CD4-positive, CD25-positive, alpha-beta regulatory T cell (primary cell): ENCODE measurements at places on chromosomes 13 and 19. TPM values are rescaled to one million over a fixed set of nuclear protein-coding genes. Genes with fewer than 3 reads are reported as not detected.

Gene HSH2D
- 45.5 TPM for total RNA-seq

Gene MADCAM1
- total RNA-seq, result 0.52 TPM

Gene CEACAM20
- total RNA-seq, result not detected

Gene LPAR2
- 120 TPM for total RNA-seq

Gene TNFRSF19
- total RNA-seq, result 1.4 TPM

Gene LACC1
- 0.84 TPM for total RNA-seq

Gene FLT3LG
- 250 TPM for total RNA-seq

Gene UHRF1
- 2.2 TPM for total RNA-seq

Gene XRCC1
- total RNA-seq, result 35.4 TPM

GRCh38 chr19:39410831-39411080 lies 1.7 kb upstream of the PLEKHG2 start:
- peaks cover 61% of the 10 kb centered on the region for H3K4me1 ChIP-seq
- peak overlapping the region; percentile 75 for H3K4me3 ChIP-seq
- no peaks in the 10 kb centered on the region for H3K27me3 ChIP-seq
- DNase-seq, result no peak

DNA sequence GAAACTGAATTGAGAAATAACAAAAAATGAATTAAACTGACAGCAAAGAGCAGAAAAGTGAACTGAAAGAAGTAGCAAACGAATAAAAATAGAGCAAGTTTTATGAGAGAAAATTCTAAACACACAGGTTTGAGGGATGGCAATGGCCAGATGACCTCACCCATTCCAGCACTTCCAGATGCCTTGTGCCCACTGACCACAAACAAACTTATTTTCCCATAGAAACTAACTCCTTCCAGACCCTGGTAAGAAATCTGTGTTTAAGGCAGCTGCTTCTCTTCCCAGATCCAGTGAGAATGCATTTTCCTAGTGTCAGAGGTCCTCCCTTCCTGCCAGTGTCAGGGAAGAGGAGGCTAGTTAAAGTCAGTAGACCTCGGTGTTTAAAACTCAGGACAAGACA lies 51.7 kb downstream of the RXFP2 start:
- no peak for DNase-seq
- H3K4me3 ChIP-seq, result no peak overlapping the region
- H3K36me3 ChIP-seq, result no peaks in the 10 kb centered on the region
- H3K27me3 ChIP-seq, result no peaks in the 10 kb centered on the region
- no peak overlapping the region for H3K27ac ChIP-seq

DNA sequence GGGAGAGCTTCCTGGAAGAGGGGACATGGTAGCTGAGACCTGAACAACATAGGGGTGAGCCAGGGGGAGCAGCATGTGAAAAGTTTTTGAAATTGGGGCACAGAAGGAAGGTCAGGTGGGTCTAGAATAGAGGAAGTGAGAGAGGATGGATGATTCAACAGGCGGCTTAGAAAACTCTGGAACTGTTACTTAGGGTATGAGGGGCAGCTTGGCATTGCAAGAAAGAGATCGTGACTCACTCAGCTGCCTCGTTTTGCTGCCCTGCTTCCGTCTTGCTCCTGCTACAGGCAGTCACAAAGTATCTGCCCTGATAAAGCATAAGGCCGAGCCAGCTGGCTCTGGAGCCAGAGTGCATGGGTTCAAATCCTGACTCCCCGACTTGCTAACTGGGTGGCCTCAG lies 1.3 kb upstream of the CEACAM20 start:
- H3K4me3 ChIP-seq, result no peak overlapping the region
- H3K27me3 ChIP-seq, result no peaks in the 10 kb centered on the region
- no peak for DNase-seq

DNA sequence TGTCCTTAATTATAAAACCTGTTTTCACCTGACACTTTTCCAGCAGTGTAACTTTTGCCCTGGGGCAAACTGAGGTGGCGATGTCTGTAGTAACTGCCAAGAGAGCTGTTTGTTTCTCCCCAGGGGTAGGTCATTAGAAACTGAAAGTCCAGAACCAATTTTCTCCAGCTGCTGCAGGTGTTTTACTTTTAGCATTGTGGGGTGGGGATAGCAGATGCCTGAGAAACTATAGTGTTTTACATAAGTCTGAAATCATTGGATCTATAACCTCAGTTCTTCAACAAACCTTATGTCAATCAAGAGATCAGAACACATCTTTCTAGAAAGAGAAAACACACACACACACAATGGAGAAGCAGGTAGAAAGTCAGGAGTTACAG lies 92.7 kb downstream of the LHFPL6 start:
- DNase-seq, result no peak
- no peaks in the 10 kb centered on the region for H3K4me1 ChIP-seq
- H3K27me3 ChIP-seq, result peaks cover 2% of the 10 kb centered on the region

GRCh38 chr13:113863524-113864272 lies at the start of gene GAS6:
TSS of gene GAS6 (minus strand) at chr13:113864076. CDS start at chr13:113863920, 156 bp downstream.
- no peak within 1 kb of the TSS for H3K27ac ChIP-seq
- no peaks in the 10 kb centered on the region for H3K36me3 ChIP-seq
- DNase-seq, result no peak
- peaks cover 12% of the 10 kb centered on the region for H3K4me1 ChIP-seq
- H3K4me3 ChIP-seq, result no peak within 1 kb of the TSS
- peaks cover 30% of the 10 kb centered on the region for H3K27me3 ChIP-seq

- peaks cover 24% of the 10 kb centered on the region for H3K36me3 ChIP-seq
- H3K27ac ChIP-seq, result no peak overlapping the region
- no peak for DNase-seq
- H3K4me3 ChIP-seq, result no peak overlapping the region
- H3K27me3 ChIP-seq, result no peaks in the 10 kb centered on the region
- H3K4me1 ChIP-seq, result no peaks in the 10 kb centered on the region
Measured at GRCh38 chr19:47652285-47652684, 43.4 kb downstream of the BICRA start.

GRCh38 chr19:49823472-49823871 lies 5.4 kb downstream of the MED25 start:
- no peaks in the 10 kb centered on the region for H3K27me3 ChIP-seq
- no peak overlapping the region for H3K27ac ChIP-seq
- peaks cover 12% of the 10 kb centered on the region for H3K4me1 ChIP-seq

DNA sequence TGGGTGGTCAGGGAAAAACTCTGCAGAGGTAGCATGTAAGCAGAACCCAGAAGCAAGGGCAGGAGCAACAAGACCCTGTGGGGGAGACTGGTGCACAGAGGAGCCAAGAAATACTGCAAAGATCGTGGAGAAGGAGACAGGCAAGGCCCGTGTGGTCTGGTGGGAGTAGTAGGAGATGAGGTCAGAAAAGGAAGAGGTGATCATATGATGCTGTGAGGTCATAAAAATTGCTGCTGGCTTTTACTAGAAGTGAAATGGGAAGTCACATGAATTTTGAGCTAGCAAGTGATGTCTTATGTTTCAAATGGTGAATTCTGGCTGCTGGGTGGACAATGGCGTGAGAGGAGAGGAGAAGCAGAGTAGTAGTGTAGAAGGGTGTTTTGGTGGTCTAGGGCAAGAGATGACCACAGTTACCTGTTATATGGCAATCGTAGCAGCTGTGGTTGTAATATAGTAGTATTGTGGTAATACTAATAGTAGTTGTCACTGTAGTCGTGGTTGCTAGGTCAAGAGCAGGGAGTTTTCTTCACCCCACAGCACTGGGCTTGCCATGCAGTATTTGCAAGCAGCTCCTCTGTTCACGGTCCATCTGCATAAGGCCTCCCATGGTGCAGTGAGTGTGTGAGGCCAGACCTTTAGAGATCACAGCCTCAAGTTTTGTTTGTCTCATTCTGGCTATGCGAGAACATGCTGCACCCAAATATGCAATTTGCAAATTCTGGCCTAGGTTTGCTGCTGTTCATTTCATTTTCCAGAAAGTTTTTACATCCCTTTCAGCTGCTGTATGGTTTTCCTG lies 205.0 kb downstream of the TSHZ3 start:
- H3K4me1 ChIP-seq, result no peaks in the 10 kb centered on the region
- no peak for DNase-seq
- H3K4me3 ChIP-seq, result no peak overlapping the region
- H3K27ac ChIP-seq, result no peak overlapping the region

GRCh38 chr13:114049026-114049425 lies 75.2 kb upstream of the C13orf46 start:
- peaks cover 43% of the 10 kb centered on the region for H3K4me1 ChIP-seq
- H3K4me3 ChIP-seq, result peak overlapping the region; percentile 61
- H3K27ac ChIP-seq, result peak overlapping the region; percentile 41
- no peak for DNase-seq
- H3K36me3 ChIP-seq, result peaks cover 69% of the 10 kb centered on the region

- H3K4me1 ChIP-seq, result no peaks in the 10 kb centered on the region
- H3K36me3 ChIP-seq, result no peaks in the 10 kb centered on the region
- no peaks in the 10 kb centered on the region for H3K27me3 ChIP-seq
- no peak for DNase-seq
- no peak overlapping the region for H3K4me3 ChIP-seq
Measured at GRCh38 chr13:34914416-34914815, 27.7 kb upstream of the NBEA start.

GRCh38 chr13:77359171-77359570 lies 32.3 kb upstream of the MYCBP2 start:
- no peak overlapping the region for H3K4me3 ChIP-seq
- no peaks in the 10 kb centered on the region for H3K36me3 ChIP-seq
- no peak for DNase-seq
- H3K27ac ChIP-seq, result no peak overlapping the region

GRCh38 chr19:42176990-42177685 lies 40.3 kb downstream of the DEDD2 start:
- peaks cover 23% of the 10 kb centered on the region for H3K4me1 ChIP-seq
- H3K4me3 ChIP-seq, result peak overlapping the region; percentile 44
- no peaks in the 10 kb centered on the region for H3K36me3 ChIP-seq

DNA sequence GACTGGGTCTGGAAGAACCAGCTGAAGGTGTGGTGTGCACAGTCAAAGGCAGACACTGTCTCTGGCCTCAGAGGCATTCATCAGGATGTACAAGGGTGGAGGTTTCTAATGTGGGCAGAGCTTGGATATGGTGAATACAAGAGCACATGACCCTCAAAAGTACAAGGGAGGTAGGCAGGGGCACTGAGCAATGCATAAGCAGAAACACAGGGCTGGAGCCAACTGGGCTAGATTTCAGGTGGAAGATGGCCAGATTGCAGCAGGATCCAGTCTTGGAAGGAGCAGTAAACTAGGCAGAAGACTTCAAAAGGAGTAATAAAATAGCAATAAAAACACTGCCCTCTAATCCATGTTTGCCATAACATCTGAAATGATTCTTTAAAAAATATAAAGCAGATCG lies 417.1 kb downstream of the OLFM4 start:
- no peak overlapping the region for H3K4me3 ChIP-seq
- DNase-seq, result no peak
- H3K27ac ChIP-seq, result no peak overlapping the region
- no peaks in the 10 kb centered on the region for H3K27me3 ChIP-seq
- no peaks in the 10 kb centered on the region for H3K36me3 ChIP-seq

GRCh38 chr13:108360139-108360538 lies 90.6 kb downstream of the TNFSF13B start:
- no peak overlapping the region for H3K27ac ChIP-seq
- no peak for DNase-seq
- peaks cover 10% of the 10 kb centered on the region for H3K27me3 ChIP-seq
- H3K4me1 ChIP-seq, result no peaks in the 10 kb centered on the region
- H3K4me3 ChIP-seq, result no peak overlapping the region

GRCh38 chr13:113917594-113918371 lies 53.9 kb upstream of the GAS6 start:
- H3K4me3 ChIP-seq, result no peak overlapping the region
- H3K27me3 ChIP-seq, result peaks cover 20% of the 10 kb centered on the region
- no peak for DNase-seq
- H3K27ac ChIP-seq, result no peak overlapping the region
- H3K4me1 ChIP-seq, result no peaks in the 10 kb centered on the region

- H3K4me3 ChIP-seq, result no peak overlapping the region
- H3K27me3 ChIP-seq, result no peaks in the 10 kb centered on the region
- DNase-seq, result no peak
- H3K27ac ChIP-seq, result no peak overlapping the region
- no peaks in the 10 kb centered on the region for H3K4me1 ChIP-seq
Measured at GRCh38 chr13:35675651-35676050, 199.2 kb upstream of the MAB21L1 start.

GRCh38 chr13:91247768-91248167 lies 99.7 kb upstream of the MIR17HG start:
- no peaks in the 10 kb centered on the region for H3K36me3 ChIP-seq
- H3K4me3 ChIP-seq, result no peak overlapping the region
- no peak overlapping the region for H3K27ac ChIP-seq
- no peak for DNase-seq
- no peaks in the 10 kb centered on the region for H3K27me3 ChIP-seq

DNA sequence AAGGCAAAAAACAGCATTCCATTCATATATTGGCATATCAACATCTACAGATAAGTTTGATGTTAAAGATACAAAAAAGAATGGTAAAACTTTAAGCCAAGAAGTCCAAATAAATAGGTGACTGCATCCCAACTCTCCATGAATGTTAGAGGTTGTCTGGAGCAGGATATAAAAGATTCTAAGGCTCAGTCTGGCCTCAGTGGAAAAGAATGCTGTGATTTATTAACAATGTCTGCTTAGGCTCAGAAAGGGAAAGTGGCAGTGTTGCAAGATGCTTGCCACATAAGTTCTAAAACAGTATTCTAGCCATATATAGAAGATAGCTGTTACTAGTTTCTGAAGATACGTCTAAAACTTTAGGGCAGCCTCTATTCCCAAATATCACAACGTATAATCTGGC lies 179.8 kb upstream of the NBEA start:
- H3K36me3 ChIP-seq, result no peaks in the 10 kb centered on the region
- no peak overlapping the region for H3K27ac ChIP-seq
- no peaks in the 10 kb centered on the region for H3K27me3 ChIP-seq
- H3K4me1 ChIP-seq, result no peaks in the 10 kb centered on the region
- no peak overlapping the region for H3K4me3 ChIP-seq

GRCh38 chr13:112561478-112561877 lies 26.5 kb downstream of the TUBGCP3 start:
- peaks cover 62% of the 10 kb centered on the region for H3K36me3 ChIP-seq
- DNase-seq, result no peak
- H3K4me1 ChIP-seq, result no peaks in the 10 kb centered on the region
- H3K27ac ChIP-seq, result no peak overlapping the region
- no peak overlapping the region for H3K4me3 ChIP-seq

- no peak for DNase-seq
- H3K27me3 ChIP-seq, result no peaks in the 10 kb centered on the region
- H3K4me1 ChIP-seq, result no peaks in the 10 kb centered on the region
Measured at GRCh38 chr13:112772929-112773328, 83.1 kb downstream of the ATP11A start.

DNA sequence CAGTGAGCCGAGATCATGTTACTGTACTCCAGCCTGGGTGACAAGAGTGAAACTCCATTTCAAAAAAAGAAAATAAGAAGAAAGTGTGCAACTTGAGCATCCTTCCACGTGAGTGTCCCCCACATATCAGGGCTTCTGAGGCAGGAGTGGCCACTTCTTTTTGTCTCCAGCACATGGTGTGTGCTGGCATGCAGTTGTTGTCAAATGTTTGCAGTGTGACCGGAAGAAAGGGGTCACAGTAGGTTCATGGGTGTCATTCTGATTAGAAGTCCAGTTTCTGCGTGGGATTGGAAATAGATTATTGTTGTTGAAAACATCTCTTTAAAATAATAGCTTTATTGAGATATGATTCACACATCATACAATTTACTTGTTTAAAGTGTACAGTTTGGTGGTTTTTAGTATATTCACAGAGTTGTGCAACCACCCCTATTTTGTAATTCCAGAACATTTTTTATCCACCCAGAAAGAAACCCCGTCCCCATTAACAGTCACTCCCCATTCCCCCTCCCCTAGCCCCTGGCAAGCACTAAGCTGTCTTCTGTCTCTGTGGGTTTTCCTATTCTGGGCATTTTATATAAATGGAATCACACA lies 2.2 kb downstream of the CRTC1 start:
- no peak overlapping the region for H3K4me3 ChIP-seq
- no peak overlapping the region for H3K27ac ChIP-seq
- no peaks in the 10 kb centered on the region for H3K36me3 ChIP-seq
- no peaks in the 10 kb centered on the region for H3K27me3 ChIP-seq
- no peak for DNase-seq
